ENCODE measurements at places on chromosomes 12 and 14.

GRCh38 chr14:47327336-47327735 lies 348.1 kb downstream of the MDGA2 start:
- DNase-seq, result no peak

DNA sequence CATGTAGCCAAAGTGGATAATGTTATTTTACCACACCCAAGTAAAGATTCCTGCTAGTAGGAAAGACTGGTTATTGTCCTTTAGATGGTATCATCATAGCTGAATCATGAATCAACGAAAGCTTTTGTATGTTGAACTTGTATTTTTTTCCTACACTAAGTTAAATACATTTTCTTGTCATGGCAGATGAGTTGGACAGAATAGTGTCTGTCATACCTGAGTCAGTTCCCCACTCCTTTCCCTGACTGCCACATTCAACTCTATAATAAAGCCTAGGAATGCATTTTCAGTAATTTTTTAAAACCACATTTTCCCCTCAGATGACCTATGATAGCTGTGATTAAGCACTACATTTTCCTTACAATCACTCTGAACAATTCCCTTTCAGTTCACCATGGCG lies 9.3 kb upstream of the PTHLH start:
- DNase-seq, result no peak

- peak; percentile 15 for DNase-seq
These were observed 176.3 kb downstream of the ESR2 start for GRCh38 chr14:64117671-64118402.

DNA sequence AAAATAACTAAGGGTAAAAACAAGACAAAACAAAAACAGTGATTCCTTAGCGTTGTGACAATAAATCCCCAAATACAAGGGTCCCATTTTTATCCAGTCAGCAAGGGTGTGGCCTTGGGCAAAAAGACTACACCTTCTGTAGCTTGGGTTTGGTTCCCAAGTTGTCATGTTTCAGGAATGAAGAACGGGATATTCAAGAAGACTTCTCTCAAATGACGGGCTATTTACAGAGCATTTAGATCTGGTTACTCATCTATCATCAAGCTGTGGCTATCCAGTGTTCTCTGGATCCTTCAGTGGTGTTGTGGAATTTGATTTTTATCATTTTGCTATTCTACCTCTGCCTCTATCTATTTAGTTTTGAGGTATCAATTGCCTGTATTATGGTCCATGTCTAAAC lies 219.7 kb downstream of the SLC25A21 start:
- no peak for DNase-seq

- DNase-seq, result peak; percentile 84
These were observed 8.7 kb upstream of the GPR19 start for GRCh38 chr12:12704593-12705230.

- no peak for DNase-seq
These were observed 191.9 kb downstream of the LRIG3 start for GRCh38 chr12:58728397-58728796.

DNA sequence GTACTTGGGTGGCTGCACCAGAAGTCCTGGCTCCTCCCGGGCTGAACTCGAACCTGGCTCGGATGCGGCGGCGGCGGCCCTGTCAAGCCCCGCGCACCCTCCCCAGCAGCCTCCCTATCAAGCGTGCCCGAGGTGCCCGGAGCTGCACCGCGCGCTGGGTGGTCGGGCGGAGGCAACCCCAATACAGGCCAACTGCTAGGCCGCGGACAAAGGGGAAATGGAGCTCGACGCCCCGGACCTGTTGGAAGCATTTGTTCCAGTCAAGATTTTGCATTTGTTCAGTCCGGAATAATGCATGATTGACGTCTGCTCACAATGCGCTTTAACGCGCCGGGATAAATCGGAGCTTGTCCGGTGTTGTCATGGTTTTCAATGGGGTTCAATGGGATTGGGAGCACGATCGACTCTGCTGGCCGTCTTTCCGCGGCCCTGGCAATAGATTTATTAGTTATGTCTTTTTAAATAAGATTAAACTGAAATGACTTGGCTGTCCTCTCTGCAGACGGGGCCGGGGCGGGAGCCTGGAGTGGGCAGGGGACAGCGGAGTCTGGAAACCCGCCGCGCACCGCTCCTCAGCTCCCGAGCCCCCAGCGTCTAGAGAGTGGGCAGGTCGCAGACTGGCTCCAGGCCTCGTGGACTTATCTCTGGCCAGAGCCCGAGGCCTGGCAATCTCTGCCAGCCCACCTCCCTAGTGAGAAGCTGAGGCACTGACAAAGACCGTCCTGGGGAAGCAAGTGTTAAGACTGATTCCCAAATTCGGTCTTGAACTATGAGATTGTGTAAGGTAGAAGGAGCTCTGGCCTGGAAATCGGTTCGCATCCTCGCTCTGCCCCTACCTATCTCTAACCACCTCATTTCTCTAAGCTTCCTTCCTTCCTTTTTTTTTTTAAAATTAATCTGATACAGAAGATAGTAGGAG lies 1.7 kb upstream of the NKX2-8 start:
- DNase-seq, result no peak

DNA sequence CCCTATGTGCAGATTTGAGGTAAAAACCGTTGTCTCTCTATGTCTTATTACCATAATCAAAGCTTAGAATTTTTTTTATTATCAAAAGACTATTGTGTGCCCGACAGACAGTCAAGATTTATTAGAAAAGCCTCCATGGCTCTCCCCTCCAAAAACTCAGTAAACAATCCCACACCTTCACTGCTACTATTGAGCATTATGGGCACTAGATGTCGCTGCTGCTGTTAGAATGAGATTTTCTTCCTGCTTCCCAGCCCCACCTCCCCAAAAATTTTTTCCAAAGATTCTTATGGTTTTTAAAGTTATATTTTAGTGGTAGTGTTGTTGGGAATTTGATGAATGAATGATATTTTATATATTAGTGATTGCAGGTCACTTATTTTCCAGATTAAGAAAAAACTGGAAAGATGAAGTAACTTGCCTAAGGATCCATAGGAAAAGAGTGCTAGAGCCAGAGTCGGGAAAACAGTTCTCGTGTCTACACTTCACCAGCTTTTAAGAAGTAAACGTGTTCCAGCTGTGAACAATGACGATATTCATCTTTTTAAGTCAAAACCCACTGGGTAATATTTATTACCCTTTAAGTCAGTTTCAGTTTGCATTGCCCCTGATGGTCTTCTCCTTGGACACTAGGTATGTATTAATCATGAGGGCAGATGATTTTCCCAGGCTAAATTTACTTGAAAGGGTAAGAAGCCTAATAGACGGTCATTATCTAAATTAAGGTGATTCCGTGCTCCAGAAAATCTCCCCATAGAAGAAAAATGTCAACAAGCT lies 12.2 kb upstream of the FOXG1 start:
- no peak for DNase-seq

DNA sequence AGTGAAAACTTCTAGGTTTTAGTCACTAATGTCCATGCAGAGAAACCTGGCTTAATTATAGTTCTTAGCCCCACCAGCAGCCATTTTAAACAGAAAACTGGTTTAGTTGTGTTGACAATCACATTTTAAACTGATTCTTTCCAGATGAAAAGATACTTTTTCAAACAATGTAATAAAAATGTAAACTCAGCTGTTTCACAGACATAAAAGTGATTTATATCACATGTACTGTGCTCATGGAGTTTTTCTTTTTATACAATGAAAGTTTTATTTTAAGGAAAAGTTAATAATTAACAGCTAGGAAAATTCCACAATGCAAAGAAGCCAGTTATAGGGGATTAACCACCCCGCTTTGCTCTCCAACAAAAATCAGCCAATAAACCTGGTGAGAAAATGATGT lies 129.7 kb downstream of the PAX9 start:
- no peak for DNase-seq

GRCh38 chr12:91894911-91895310 lies 250.7 kb downstream of the BTG1 start:
- DNase-seq, result no peak

- DNase-seq, result no peak
These were observed 3.2 kb downstream of the BIN2 start for GRCh38 chr12:51320695-51321320.

- no peak for DNase-seq
These were observed 17.0 kb downstream of the EAPP start for GRCh38 chr14:34522496-34522895.

- DNase-seq, result peak; percentile 79
These were observed at the start of gene NR4A1 for GRCh38 chr12:52050758-52051541. NR4A1 (plus strand) TSS chr12:52051442; CDS start chr12:52054329, 2,887 bp downstream.

All from smooth muscle cell of the brain vasculature (primary cell).